ENCODE measurements at places on chromosomes 6 and 20. TPM values are rescaled to one million over a fixed set of nuclear protein-coding genes. Genes with fewer than 3 reads are reported as not detected.

Gene CYP24A1
- total RNA-seq = not detected

GRCh38 chr20:60192326-60192725, 234.1 kb downstream of the CDH26 start:
- H3K27ac ChIP-seq = no peak overlapping the region
- H3K36me3 ChIP-seq = no peaks in the 10 kb centered on the region
- H3K4me1 ChIP-seq = no peaks in the 10 kb centered on the region
- H3K4me3 ChIP-seq = no peak overlapping the region

GRCh38 chr6:4101298-4101697, 22.4 kb upstream of the FAM217A start:
- H3K27me3 ChIP-seq = no peaks in the 10 kb centered on the region
- DNase-seq = no peak
- H3K36me3 ChIP-seq = no peaks in the 10 kb centered on the region
- H3K4me3 ChIP-seq = no peak overlapping the region
- H3K27ac ChIP-seq = no peak overlapping the region

DNA sequence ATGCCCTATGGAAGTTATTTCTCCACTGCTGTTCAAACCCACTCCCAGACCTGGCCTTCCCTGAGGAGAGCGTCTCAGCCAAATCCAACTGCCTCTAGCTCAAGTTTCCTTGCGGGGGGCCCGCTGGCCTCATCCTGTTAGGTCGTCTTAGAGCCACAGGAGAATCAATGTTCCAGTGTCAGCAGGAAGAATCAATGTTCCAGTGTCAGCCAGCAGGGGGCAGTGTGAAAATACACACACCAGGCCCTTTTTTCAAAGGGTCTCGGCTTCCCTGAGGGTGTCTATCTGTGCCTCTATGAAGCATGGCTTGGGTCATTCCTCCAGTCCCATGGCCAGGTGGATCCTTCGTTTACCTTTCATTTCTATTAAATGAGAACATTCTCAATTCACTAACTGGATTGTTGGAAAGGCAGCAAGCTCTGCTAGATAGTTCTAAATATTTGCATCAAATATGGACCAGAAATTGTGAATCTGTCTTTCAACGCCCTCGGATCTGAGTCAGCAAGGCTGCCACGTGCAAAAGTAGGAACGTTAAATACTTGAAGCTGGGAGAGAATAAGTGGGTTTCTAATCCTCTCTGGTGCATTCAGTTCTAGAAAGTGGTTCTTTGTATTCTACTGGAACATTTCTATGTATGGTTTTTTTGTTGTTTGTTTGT, 19.2 kb downstream of the PRND start:
- no peak overlapping the region for H3K4me3 ChIP-seq
- H3K27ac ChIP-seq = no peak overlapping the region
- DNase-seq = peak; percentile 28
- H3K4me1 ChIP-seq = no peaks in the 10 kb centered on the region
- peaks cover under 1% of the 10 kb centered on the region for H3K27me3 ChIP-seq

Gene PAK1IP1
- total RNA-seq = 11.2 TPM

DNA sequence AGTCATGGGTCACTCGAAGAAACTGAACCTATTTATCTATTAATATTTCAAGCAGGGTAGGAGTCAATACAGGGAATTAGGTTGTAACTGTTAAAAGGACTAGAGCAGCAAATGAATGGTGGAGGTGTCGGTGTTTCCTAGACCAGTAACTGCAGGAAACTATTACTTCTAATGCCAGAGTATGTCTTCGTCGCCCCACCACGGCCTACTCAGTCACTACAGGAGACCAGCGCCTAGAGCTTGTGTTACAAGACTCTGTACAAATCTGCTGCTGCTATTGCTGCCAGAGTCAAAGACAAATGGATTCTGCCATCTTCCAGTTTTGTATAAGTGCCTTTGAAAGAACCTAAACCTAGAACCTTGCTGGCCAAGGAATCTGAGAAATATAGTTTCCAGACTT, 343.9 kb downstream of the SOX4 start:
- no peaks in the 10 kb centered on the region for H3K27me3 ChIP-seq
- H3K4me3 ChIP-seq = no peak overlapping the region
- DNase-seq = no peak
- H3K27ac ChIP-seq = no peak overlapping the region
- no peaks in the 10 kb centered on the region for H3K36me3 ChIP-seq

DNA sequence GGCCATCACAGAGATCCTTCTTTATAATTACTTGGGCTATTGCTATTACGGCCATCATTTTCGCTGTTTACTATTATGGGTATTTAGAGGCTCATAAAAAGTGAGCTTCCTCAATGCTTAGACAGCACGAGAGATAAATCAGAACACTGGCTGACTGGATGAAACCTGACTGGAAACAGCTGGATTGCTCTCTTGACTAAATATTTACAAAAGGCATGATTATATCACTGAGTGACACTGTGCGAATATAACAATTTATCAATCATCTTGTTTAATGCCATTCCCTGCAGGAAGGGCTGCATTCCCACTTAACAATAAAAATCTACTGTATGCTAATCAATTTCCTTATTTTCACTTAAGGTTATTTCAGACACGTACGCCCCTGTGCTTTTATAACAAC, 260.1 kb upstream of the ARID1B start:
- H3K36me3 ChIP-seq = no peaks in the 10 kb centered on the region
- no peak overlapping the region for H3K27ac ChIP-seq
- H3K27me3 ChIP-seq = no peaks in the 10 kb centered on the region
- H3K4me1 ChIP-seq = peaks cover 3% of the 10 kb centered on the region
- H3K4me3 ChIP-seq = no peak overlapping the region

DNA sequence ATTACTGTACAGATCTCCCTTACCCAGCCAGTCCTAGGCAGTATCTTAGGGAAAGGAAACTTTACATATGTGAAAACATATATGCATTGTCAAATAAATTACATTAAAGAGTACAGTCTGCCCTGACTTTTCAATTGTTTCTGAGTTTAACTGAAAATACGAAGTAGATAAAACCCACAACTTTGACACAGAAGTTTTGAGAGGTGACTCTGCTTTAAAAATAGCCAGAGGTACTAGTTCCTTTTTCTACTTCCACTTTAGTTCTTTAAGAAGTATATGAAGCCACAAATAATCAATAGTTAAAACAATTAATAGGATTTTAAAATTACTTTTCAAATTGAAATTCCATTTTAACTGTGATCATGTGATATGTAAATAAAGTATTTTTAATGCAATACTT, 62.9 kb downstream of the BMP5 start:
- no peak overlapping the region for H3K27ac ChIP-seq
- H3K4me1 ChIP-seq = peaks cover 8% of the 10 kb centered on the region
- H3K36me3 ChIP-seq = no peaks in the 10 kb centered on the region
- H3K4me3 ChIP-seq = no peak overlapping the region

DNA sequence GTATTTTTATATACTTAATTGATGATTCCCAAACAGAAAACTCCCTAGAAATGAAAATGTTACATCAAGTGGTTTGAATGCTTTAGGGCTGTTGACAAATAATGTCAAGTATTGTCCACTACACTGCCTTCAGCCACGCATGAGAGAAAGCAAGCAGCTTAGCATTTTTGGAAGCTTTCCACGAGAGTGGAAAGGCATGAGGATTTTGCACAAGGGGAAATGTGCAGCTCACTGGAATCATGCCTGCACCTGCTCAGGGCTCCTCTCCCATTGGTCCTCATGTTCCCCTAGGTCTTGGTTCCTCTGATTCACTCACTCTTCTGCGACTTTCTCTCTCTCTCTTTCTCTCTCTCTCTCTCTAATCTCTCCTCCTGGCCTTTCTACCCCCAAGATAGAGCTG, 439.5 kb upstream of the CDH4 start:
- no peak overlapping the region for H3K27ac ChIP-seq
- no peak for DNase-seq
- no peaks in the 10 kb centered on the region for H3K36me3 ChIP-seq
- peaks cover 31% of the 10 kb centered on the region for H3K27me3 ChIP-seq

Gene TRIM15
- total RNA-seq = not detected

GRCh38 chr6:83117802-83118201, 50.3 kb downstream of the DOP1A start:
- peaks cover 16% of the 10 kb centered on the region for H3K4me1 ChIP-seq
- H3K27me3 ChIP-seq = no peaks in the 10 kb centered on the region
- H3K27ac ChIP-seq = no peak overlapping the region
- no peak for DNase-seq
- H3K36me3 ChIP-seq = peaks cover 27% of the 10 kb centered on the region

DNA sequence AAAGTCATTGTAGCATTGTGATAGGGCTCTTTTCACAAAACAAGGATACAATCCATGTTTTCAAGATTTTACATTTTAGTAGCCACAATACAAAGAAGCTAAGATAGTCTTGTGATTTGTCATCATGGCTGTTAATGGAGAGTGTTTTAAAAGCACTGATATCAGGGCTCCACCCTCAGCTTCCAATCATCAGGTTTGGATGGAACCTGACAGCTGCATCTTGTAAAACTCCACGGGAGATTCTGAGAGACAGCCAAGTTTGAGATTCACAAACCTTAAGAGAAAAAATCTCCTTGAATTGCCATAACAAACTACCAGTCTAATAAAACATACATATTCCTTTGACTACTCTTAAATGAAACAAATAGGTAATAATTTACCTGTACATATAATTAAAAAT, 280.2 kb downstream of the ESR1 start:
- H3K4me1 ChIP-seq = peaks cover 19% of the 10 kb centered on the region
- no peak overlapping the region for H3K27ac ChIP-seq
- no peak for DNase-seq
- no peak overlapping the region for H3K4me3 ChIP-seq
- H3K27me3 ChIP-seq = no peaks in the 10 kb centered on the region
- no peaks in the 10 kb centered on the region for H3K36me3 ChIP-seq

GRCh38 chr20:32512047-32512385, 73.1 kb downstream of the NOL4L start:
- H3K4me3 ChIP-seq = no peak overlapping the region
- H3K27me3 ChIP-seq = no peaks in the 10 kb centered on the region
- no peak overlapping the region for H3K27ac ChIP-seq

GRCh38 chr20:9510911-9511310, 3.5 kb upstream of the LAMP5 start:
- peaks cover 41% of the 10 kb centered on the region for H3K4me1 ChIP-seq
- H3K36me3 ChIP-seq = no peaks in the 10 kb centered on the region
- no peak overlapping the region for H3K4me3 ChIP-seq
- peaks cover 100% of the 10 kb centered on the region for H3K27me3 ChIP-seq
- DNase-seq = no peak

- H3K4me3 ChIP-seq = no peak overlapping the region
- no peak overlapping the region for H3K27ac ChIP-seq
- no peak for DNase-seq
- no peaks in the 10 kb centered on the region for H3K4me1 ChIP-seq
Observed at GRCh38 chr20:25129908-25130307, 48.0 kb upstream of the VSX1 start.

Gene FOXP4
- total RNA-seq = 15.0 TPM

Gene EBF4
- 4.9 TPM for total RNA-seq

GRCh38 chr6:150930841-150931240, 65.3 kb downstream of the MTHFD1L start:
- no peak overlapping the region for H3K27ac ChIP-seq
- DNase-seq = no peak
- no peak overlapping the region for H3K4me3 ChIP-seq
- H3K27me3 ChIP-seq = no peaks in the 10 kb centered on the region
- no peaks in the 10 kb centered on the region for H3K36me3 ChIP-seq

DNA sequence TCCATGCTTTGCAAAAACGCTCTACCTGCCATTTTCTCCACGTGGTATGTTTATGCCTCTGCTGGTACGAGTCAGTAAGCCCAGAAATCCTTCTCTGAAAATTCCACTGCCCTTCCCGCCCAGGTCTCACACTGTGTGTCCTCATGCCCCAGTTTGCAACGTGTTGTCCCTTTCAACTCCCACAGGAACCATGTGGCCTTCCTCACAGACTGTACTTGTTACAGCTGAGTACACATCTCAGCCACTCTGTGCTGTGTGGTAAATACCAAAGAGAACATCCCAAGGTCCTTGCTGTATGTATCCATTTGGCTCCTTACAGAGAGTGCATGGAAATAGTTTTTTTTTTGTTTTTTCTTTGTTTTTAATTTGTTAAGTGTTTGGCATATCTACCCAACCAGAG, 56.9 kb downstream of the RTN4IP1 start:
- no peak for DNase-seq
- H3K4me1 ChIP-seq = no peaks in the 10 kb centered on the region
- H3K27ac ChIP-seq = no peak overlapping the region
- H3K27me3 ChIP-seq = no peaks in the 10 kb centered on the region
- H3K36me3 ChIP-seq = peaks cover 43% of the 10 kb centered on the region

Gene MRPL18
- 60.2 TPM for total RNA-seq

Gene PGBD1
- 2.4 TPM for total RNA-seq

Gene MBOAT1
- 5.6 TPM for total RNA-seq

DNA sequence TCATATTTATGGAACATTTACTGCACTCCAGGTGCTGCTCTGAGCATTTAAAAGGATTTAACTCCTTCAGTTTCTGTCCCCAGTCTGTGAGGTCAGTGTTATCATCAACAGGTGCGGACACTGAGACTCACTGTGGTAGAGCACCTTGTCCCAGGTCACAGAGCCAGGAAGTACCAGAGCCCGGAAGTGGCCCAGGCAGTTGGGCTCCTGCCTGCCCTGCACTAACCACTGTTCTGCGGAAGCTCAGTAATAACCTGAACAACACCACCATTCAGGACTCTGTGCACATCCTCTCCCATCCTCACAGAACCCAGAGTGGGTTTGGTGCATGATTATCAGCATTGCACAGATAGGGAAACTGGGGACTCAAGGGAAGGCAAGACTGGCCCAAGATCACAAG, 16.8 kb upstream of the SIRPG start:
- no peaks in the 10 kb centered on the region for H3K36me3 ChIP-seq
- no peak overlapping the region for H3K4me3 ChIP-seq
- no peak for DNase-seq

DNA sequence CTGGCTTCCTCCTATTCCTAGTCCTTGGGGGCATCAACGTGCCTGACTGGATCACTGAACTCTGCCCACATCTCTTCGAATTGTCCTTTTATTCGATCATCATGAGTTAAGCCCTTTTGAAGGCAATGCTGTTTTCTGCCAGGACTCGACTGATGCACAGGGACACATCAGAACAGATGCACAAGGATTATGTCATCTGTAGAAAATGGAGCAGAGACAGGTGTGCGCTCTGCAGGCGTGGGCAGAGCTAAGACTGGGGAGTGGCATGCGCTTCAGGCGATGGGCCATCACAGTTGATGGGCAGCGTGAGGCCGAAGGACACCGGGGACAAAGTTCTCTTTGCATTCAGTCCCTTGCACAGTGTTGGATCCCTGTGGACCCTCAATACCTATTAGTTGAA, 13.1 kb downstream of the GABRR1 start:
- no peaks in the 10 kb centered on the region for H3K27me3 ChIP-seq
- no peak overlapping the region for H3K27ac ChIP-seq
- DNase-seq = no peak
- H3K36me3 ChIP-seq = no peaks in the 10 kb centered on the region

DNA sequence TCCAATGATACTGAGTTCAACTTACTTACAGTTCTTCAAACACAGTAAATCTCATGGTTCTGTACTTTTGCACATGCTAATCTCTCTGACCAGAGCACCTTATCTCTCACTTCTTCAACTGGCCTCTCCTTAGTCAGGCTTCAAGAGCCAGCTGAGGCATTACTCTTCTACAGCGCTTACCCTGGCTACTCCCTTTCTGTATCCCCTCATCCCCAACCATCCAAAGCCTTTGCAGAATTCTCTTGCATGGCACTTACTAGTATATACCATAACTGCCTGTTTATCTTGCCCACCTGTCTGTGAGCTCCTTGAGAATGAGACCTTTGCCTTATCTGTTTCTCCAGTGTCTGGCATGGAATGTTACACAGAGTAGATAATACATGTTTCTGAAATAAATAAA, 49.2 kb downstream of the SESN1 start:
- no peaks in the 10 kb centered on the region for H3K36me3 ChIP-seq
- DNase-seq = no peak
- H3K4me1 ChIP-seq = peaks cover 56% of the 10 kb centered on the region
- no peak overlapping the region for H3K27ac ChIP-seq
- H3K4me3 ChIP-seq = no peak overlapping the region
- H3K27me3 ChIP-seq = no peaks in the 10 kb centered on the region

Gene PABPC1L
- 2.4 TPM for total RNA-seq

Gene RWDD2A
- total RNA-seq = 3.3 TPM

Gene FOXQ1
- not detected for total RNA-seq

Gene SDC4
- 77.4 TPM for total RNA-seq
